Esophagus squamous epithelium (tissue), 5 donors: ENCODE measurements at places on chromosomes 5 and 9.

DNA sequence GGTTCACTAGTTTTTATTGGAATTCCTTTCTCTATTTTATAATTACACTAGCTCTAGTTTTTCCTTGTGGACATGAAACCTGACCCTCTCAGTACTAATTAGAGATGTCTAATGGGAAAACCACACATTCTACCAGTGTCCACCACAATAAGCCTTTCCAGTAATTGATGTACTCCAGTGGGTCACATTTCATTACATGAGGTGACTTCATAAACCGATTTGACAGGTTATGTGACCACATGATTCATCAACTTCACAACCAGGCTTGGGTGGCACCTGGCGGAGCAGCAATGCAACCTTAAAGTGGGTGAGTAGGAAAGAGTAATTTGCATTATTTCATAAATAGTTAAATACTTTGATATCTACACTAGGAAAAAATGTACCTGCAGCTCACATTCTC is 284.2 kb upstream of the ADAMTS16 start:
- DNase-seq = no peak

DNA sequence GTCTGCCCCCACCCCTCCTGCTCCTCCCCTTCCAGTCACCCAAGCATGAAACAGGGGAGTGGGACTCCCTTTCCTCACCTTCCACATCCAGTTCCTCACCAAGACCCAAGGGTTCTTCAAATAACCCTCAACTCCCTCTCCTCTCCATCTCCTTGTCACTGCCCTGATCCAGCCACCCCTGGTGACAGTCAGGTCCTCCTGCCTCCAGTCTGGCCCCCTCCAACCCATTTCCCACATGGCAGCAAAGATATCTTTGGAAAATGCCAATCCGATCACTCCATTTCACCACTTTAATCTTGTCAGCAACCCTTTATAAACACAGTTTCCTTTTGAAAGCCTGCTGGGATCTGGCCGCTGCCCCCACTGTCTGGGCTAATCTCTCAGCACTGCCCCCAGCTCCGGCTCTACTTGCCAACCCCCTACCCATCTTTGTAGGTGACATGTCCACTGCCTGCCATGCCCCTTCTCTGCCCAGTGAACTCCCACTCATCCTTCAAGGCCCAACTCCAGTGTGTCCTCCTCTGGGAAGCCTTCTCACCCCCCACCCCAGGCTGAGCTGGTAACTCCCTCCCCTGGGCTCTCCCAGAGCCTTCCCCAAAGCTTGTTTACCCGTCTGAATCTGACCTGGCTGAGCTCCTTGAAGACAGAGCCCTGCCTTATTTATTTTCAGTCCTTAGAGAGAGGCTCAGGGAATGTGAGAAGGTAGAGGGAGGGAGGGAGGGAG is 781 bp upstream of the MYOZ3 start:
- no peak for DNase-seq

DNA sequence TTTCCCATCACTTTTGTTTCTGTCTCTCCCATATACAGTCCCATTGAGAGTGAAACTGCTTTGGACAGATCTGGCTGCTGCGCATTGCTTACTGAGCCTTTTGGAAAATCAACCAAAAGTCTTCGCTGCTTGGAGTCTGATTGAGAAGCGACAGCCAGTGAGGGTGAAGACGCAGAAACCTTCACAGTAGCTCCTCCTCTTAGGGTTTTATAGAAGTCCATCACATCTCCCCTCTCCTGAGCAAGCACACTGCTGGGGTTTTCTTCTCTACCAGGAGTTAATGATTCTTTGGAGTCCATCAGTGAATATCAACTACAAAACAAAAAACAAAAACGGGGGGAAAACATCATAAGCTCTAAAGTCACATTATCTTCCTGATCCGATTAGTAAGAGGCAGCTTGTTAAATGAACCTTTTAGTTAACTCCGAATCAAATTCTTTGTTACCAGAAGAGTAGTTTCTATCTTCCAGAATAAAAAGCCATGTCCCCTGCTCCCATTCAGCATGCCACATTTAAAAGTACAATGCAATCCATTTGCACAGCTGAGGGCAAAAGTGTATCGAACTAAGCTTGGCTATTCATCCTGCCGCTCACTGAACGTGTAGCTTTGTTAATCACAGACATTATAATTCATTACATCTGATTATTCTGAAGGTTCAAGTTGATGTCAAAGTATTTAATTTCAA is 2.8 kb downstream of the NR3C1 start:
- no peak for DNase-seq

GRCh38 chr9:134360897-134361296 is 34.6 kb downstream of the RXRA start:
- no peak for DNase-seq

- no peak for DNase-seq
Measured at GRCh38 chr5:37015795-37016666, 139.5 kb downstream of the NIPBL start.

- no peak for DNase-seq
Measured at GRCh38 chr5:148905541-148905940, 79.1 kb downstream of the ADRB2 start.

DNA sequence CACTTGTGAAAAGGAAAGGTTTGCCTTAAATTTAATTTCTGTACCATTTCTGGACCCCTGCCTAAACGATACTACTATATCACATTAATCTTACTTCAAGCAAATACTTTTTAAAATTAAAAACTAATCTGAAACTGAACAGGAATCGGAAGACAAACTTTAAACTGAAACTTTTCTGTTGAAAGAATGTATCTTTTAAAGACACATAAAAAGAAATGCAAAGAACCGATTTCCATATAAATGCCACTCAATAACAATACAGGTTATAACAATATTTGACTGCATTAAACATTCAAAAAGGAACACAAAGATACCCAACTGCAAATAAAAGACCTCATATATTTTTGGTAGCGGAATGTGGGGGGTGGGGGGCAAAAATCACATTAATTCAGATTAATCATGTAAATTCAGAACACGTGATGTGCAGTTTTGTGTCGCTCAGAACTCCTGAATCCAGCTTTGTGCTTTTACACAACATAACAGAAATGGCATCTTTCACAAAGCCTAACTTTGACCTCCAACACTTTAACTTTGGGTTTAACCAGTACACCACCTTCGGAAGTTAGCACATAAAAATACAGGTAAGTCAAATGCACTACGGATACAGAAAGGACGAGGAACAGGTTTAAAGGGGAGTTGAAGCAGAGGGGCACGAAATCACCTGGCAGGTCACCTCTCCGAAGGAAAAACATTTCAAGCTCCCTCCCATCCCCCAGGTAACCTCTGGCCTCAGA is 925 bp downstream of the LIFR start:
- no peak for DNase-seq

- DNase-seq = no peak
Measured at GRCh38 chr9:636931-637591, 204.4 kb upstream of the DMRT1 start.

- DNase-seq = no peak
Measured at GRCh38 chr5:136108180-136108611, 24.4 kb upstream of the SMAD5 start.

GRCh38 chr9:35470894-35471293 is 19.0 kb upstream of the RUSC2 start:
- no peak for DNase-seq

DNA sequence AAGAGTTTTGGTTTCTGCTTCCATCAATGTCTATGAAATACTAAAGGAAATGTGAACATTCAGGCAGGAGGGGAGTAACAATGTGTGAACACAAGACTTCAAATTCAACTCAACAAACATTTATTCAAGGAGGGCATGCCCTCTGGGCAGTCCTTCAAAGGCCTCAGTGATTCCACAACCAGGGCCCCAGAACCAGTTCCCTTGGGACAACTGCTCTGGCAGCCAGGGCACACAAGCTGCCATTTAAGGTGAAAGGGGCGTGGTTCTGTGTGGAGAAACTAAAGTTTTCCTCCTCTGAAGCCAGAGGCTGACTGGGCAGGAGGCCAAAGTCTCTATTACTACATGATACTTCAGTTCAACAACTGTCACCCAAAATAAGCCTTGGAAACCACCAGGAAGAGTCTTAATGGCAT is 3.2 kb downstream of the RBM18 start:
- DNase-seq = no peak

DNA sequence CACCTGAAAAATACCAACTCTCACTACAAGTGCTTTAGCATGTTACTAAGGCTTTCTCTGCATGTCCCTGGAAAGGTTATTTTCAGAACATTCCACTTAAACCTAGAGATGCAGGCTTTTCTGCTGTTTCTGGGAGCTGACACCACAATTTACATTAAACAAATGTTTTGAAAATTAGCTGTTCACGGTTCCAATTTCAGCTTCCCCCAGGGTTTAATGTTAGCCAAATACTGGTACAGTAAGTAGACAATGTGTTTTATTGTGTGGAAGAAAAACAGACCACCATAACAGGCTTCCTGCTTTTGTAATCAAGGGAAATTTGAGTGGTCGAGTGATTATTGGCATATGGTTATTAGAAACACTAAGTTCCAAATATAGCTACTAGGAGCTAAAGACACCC is 32.0 kb downstream of the MACROH2A1 start:
- DNase-seq = no peak

- DNase-seq = no peak
Measured at GRCh38 chr9:93669116-93669957, 93.0 kb downstream of the PHF2 start.

DNA sequence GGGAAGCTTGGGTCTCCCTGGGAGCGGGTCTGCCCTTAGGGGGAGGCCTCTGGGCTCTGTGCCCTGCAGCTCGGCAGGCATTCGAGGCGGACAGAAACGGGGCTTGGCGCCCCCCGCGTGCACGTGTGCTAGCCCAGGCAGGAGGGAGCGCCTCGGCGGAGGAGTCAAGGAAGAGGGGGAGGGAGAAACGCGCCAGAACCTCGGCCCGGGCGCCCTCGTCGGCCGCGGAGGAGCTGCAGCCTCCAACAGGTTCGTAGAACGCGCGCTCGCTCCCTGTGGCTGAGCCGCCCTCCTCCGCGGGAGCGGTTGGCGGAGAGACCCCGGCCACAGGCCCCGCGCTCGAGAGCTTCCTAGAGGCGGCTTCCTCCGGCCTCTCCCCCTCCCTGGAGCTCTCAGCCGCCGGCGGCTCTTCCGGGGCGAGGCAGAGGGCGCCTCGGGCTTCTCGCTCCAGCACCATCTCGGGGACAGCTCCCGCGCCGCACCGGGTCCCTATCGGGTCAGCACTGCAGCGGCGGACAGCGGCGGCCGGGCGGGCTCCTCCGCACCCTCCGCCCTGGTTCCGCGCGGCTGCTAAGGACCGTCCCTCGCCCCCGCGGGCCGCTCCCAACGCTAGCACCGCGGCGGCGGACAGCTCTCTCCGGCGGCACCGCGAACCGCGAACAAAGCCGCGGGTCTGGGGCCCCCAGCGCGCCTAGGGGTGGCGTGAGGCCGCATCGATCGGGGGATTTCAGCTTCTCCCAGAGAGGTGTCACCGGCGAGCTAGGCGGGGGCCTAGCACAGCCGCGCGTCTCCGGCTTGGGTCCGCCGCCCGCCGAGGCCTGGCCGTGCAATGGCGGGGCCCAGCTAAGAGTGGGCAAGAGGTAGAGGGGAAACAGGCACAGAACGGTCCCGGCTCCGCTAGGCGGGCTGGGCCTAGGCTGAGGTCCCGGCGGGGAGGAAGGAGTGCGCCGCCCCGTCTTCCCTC is 74.6 kb upstream of the CPLX2 start:
- DNase-seq = no peak

DNA sequence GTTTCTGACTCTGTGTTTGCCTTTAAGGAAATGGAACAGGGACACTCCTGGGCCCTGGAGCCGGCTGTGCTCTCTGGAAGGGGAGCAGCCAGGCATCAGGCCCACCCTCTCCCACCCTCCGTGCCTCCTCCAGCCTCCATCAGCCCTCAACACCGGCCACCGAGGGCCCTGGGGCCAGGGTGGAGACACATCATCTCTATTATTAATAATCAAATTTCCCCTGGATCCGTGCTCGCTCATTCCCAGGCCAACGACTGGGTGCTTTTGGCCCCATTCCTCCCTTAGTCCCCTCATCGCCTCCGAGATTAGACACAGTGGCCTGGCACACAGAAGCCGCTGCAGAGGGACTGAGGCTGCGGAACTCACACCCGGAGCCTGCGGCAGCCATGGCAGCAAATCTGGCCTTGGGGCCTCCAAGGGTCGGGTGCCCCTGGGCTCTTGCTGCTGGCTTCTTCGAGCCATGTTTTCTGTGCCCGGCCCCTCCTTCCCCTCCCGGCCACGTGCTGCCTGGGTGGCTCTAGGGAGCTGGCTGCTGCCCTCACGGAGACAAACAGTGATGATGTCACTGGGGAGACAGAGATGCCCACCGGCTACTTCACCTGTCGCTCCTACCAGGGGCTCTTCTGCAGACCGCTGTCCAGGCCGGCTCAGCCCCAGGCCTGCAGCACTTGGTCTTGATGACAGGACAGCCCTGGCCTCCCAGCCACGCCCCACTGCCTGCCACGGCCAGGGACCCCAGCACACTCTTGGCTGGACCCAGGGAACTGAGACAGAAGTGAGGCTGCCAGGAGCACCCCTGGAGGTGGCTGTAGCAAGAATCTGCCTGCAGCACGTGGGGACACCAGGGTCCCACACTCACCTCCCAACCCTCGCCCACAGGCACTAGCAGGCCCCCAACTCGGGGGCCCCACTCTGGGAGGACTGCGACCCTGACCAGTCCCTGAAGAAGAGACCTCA is 76.6 kb upstream of the PPP1R26 start:
- no peak for DNase-seq

- DNase-seq = no peak
Measured at GRCh38 chr5:98763001-98763630, 10.3 kb upstream of the RGMB start.

DNA sequence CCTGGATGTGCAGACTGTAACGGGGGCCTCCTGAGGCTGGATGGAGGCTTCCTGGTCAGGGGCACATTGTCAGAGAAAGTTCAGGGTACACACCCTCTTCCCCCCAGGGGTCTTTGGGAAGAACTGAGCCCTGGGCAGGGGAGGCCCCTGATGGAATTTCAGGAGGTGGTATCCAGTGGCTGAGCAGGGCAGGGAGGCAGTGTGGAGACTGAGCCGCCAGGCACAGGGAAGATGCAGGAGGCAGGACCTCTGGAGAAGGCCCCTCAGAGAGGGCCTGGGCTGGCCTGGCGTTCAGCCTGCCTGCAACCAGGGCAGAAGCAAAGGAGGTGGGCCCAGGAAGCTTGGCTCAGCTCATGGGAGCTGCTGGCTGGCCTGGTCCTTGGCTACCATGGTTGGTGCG is 53.5 kb downstream of the GTF3C4 start:
- DNase-seq = no peak

DNA sequence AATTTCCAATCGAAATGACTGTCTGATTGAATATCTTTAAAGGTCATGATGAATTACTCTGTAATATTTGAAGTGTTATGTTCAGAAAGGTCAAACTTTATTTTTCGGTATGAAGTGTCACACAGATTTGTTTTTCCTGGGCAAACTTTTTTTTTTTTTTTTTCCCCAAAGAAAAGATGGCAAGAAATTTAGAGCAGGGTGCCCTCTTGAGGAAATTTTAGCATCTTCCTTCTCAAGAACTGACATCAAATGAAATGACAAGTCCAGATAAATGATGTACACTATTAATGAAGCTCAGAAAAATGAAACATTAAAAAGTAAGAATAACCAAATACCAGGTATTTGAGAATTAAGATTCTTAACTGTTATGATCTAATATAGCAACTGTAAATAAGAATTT is 123.6 kb downstream of the INVS start:
- no peak for DNase-seq
